ENCODE measurements at places on chromosomes 1 and 21.

GRCh38 chr1:109759513-109760334 lies 4.0 kb downstream of the EPS8L3 start:
- peak; percentile 78 for DNase-seq

DNA sequence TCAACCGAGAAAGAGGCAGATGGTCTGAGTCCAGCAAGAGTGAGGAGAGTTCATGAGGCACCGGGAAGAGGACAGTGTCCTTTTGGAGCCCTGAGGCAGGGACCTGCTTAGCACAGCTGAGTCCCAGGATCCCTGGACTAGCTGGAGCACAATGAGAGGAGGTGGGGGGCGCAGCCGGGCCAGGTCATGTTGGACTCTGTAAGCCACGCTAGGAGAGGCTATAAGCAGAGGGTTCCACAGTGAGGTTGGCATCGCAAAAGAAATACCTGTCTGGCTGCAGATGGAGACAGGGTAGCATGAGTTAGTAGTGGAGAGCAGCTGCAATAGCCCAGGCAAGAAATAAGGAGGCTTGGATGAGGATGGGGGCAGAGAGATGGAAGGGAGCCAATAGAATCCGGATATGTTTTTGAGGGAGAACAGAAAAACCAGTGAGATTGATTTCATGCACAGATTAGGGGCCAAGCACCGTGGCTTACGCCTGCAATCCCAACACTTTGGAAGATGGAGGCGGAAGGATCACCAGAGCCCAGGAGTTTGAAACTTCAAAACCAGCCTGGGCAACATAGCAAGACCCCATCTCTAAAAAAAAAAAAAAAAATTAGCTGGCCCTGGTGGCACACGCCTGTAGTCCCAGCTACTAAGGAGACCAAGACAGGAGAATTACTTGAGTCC lies 98.2 kb downstream of the DHRS3 start:
- no peak for DNase-seq

DNA sequence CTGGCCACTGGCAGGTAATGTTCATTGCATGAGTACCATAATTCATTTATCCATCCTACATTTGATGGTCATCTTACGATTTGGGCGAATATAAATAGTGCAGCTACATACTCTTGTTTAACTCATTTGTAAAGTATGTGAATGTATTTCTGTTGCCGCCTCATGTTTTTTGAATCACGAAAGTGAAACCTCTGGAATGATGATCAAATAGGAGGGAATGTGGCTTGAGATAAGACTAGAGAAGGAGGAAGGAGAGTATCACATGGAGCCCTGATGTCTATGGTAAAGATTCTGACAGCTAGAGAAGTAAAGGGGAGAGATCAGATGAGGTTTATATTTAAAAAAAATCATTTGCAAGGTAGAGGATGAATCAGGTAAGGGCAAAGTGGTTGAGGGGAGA lies 8.0 kb downstream of the MRPS14 start:
- DNase-seq: peak; percentile 85

DNA sequence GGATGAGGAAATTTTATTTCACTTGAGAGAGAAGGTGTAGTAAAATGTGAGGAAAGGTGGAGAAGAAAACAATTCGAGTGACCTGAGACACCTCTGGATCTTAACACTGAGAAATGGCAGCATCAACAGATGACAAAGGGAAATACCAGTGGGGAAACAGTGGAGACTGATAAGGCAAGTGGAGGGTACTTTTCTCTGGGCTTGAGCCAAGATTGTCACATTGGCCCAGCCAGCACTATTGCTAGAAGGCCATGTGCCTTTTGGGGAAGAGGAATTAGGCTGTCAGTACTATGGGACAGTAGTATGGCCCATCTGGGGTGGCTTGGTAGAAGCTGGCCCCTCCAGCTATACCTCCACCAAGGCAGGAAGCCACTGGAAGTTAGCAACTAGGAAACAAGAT lies 8.4 kb downstream of the SYPL2 start:
- peak; percentile 38 for DNase-seq

- no peak for DNase-seq
These were observed 63.2 kb downstream of the ADARB1 start for GRCh38 chr21:45137612-45137937.

DNA sequence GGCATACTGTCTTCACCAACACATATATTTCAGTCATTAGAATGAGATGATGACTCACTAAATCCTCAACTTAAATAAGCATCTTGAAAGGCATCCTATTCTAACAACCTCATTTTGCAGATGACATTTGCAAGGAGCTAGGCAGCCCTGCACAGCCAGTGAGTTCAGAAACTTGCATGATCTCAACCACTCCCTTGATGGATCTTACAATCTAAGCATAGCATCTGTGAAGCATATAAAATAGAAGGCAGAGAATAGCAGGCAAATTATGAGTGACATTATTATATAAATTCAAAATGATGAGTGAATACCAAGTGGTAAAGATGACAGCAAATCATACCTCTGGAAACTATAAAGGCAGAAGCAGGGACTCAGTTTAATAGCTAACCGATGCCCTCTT lies 31.6 kb downstream of the KRTAP20-3 start:
- no peak for DNase-seq

- no peak for DNase-seq
These were observed 109.8 kb upstream of the WARS2 start for GRCh38 chr1:119250299-119250698.

DNA sequence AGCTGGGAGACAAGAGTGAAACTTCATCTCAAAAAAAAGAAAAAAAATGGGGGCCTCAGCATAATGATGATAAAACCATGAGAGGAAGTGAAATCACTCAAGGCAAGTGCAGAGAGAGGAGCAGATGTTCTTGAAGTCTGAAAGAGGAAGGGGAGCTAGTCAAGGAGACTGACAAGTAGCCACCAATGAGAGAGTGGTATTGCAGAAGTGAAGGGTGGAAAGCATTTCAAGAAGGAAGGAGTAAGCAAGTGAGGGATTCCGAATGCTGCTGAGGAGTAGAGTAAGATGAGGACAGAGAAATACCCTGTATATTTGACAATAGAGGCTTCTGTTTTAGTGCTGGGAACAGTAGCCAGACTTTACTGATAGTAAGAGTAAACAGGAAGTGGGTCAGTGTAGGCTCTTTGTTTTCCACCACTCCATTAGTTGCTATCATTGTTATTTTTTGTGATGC lies 2.9 kb downstream of the TATDN3 start:
- DNase-seq: peak; percentile 43

DNA sequence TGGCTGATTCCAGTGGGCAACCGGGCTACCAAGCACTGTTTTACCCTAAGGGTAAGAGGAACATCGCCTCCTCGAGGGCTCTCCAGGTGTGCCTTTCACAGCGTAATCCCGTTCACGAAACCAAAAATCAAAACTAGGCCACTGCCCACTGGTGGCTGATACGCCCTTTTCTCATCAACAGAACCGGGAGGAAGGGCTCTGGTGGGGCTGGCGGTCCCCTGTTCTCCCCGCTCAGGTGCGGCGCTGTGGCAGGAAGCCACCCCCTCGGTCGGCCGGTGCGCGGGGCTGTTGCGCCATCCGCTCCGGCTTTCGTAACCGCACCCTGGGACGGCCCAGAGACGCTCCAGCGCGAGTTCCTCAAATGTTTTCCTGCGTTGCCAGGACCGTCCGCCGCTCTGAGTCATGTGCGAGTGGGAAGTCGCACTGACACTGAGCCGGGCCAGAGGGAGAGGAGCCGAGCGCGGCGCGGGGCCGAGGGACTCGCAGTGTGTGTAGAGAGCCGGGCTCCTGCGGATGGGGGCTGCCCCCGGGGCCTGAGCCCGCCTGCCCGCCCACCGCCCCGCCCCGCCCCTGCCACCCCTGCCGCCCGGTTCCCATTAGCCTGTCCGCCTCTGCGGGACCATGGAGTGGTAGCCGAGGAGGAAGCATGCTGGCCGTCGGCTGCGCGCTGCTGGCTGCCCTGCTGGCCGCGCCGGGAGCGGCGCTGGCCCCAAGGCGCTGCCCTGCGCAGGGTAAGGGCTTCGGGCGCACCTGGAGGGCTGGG lies at the start of gene IL6R:
Gene IL6R (plus strand): TSS at position 360 of the 763 bp plus-strand sequence. CDS start 287 bp downstream, at position 647.
- DNase-seq: peak; percentile 97

DNA sequence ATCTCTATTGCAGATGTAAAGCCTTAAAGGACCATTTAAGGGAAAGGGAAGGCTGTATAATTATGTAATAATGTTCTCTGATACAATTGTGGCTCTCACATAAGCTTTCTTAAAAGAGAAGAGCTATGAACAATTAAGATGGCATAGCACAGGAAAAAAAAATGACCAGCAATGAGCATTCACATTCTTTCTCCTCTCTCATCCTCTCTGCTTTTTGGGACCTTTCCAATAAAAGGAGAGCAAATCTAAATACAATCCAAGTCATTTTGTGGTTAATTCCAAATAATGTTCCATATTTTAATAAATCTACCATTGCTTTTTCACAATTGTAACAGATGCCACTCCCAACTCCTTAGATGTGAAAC lies 23.5 kb downstream of the SMYD3 start:
- no peak for DNase-seq

- DNase-seq: no peak
These were observed 45.2 kb downstream of the C8B start for GRCh38 chr1:56920591-56921001.

- DNase-seq: no peak
These were observed 558.9 kb upstream of the ADAMTS5 start for GRCh38 chr21:27525780-27526179.

GRCh38 chr1:157371221-157371620 lies 181.1 kb downstream of the FCRL5 start:
- DNase-seq: no peak

- no peak for DNase-seq
These were observed 8.0 kb upstream of the SVBP start for GRCh38 chr1:42825036-42825851.

DNA sequence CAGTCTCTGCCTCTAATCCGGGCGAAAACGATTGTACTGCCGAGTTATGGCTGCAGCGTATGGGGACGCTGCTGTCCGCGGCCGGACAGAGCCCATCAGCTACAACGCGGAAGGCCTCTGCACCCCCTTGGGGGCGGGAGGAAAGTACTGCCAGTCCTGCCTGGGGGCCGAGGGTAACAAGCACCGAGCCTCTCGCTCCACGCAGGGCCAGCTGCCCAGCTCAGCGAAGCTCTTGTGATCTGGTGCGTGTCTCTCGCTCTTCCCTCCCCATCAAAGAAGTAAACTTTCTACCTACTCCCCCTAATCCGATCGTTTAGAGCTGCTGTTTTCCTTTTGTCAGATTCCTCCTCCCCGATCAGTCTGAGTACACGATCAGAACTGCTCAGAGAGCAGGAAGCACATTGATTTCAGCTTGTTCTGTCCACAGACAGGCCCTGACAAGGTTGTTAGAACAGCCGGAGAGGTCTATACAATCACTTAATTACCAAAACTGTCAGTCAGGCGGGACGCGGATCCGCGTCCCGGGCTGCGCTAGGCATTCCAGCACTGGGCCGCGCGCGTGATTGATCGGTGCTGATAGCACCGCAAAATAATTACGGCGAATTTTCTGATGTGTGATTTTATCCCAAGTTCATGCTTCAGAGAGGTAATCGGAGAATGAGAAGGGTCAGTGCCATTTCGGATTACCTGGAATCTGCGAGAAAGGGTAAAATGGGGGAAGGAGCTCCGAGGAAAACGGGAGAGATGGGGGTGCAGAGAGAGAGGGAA lies 8.7 kb upstream of the BARHL2 start:
- peak; percentile 87 for DNase-seq
